ENCODE measurements at places on chromosomes 16 and 17.

DNA sequence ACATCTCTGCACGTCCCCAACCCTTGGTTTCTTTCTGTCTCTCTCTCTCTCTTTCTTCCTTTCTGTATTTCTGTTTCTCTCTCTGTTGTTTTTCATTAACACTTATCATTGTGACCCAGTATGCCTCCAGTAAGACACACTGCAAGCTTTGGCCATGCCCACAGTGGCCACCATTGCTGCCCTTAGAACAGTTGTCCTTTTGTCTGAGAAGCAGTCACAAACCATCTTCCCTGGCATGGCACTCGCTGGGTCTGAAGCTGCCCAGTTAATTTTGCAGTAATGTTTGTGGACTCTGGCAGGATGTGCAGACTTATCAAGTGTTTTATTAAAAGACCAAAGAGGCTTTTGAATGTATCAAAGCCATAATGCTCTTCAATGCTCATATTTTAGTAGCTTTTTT lies 146.9 kb downstream of the MSI2 start:
- no peak for DNase-seq

DNA sequence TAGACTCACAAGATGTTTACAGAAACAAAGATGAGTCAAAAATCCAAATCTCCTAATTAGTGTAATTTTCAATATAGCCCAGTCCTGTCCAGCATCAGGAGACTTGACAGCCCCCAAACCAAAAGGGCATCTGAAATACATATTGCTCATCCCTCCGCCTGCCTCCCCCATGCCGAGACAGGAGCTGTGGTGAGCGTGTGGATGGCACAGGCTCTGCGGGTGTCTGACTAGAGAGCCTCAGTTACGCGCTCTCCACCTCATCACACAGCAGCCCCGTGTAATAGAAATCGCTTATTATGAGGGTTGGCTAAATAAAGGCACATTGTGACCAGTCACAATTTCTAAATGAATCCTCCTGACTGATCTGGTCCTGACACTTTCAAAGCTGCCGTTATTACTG lies 43.1 kb upstream of the CBLN1 start:
- no peak for DNase-seq

DNA sequence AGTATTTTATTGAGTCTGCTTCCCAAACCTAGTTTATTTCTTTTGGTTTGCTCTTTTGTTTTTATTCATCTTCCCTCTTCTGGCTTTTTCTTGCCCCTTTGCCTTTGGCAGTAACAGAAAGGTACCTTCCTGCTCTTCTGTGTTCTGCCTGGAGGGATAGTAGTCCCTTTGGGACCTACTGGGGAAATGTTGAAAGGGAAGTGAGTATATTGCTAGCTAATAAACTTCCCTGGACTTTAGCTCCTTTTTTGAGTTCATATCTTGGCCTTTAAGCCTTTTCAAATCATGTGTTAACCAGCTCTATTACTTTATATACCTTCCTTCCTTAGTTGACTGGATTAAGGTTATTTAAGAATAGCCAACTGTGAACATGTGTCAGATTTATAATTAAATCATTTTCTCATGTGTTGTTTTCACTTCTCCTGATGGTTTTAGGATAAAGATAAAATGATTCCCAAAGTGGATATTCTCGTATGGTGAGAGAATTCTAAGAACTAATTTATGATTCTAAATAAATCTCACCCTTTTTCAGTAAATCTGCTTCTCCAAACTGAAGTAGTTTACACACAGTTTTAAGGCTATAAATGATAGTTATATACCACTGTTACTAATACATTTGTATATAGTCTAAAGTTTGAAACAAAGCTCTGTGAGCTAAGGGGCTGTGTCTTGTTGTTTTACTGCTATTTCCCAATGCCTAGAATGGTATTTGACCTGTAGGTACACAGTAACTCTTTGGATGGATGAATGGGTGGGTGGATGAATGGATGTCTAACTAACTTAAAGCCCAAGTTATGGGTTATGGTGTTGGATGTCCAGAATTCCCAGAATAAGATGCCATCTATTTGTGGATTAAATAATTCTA lies 45.7 kb downstream of the OMG start:
- DNase-seq: no peak

GRCh38 chr17:9587969-9588656 lies 11.7 kb downstream of the CFAP52 start:
- no peak for DNase-seq

DNA sequence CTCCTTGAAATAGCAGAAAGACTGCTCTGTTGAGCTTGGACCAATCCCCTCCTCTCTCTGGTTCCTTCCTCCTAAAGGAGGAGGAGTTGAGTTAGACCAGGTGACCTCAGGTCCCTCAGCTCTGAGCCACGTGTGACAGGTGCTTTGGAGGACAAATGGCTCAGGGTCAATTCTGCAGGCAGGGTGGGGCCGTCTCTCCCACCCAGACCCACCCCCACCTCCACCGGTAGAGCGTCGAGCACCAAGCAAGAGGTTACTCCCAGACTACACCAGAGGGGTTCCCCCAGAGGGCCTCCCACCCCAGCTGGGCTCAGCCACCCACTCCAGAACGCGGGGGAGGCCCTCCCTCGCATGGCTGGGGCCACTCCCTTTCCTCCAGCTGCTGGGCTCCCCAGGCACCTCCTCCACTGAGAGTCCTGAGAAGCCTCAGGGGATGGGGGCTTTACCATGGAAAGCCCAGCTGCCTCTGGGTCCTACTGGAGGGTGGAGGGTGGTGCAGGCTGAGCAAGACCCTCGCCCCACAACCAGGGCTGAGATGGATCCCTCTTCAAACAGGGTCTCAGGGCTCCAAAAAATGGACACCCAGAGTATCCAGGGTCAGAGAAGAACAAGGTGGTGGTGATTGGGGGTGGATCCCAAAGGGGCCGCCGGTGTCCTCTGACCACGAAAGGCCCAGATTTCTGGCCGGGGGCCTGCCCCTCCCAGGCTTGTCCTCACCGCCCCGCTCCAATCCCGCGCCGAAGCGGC lies 7.6 kb downstream of the MYO1C start:
- no peak for DNase-seq

DNA sequence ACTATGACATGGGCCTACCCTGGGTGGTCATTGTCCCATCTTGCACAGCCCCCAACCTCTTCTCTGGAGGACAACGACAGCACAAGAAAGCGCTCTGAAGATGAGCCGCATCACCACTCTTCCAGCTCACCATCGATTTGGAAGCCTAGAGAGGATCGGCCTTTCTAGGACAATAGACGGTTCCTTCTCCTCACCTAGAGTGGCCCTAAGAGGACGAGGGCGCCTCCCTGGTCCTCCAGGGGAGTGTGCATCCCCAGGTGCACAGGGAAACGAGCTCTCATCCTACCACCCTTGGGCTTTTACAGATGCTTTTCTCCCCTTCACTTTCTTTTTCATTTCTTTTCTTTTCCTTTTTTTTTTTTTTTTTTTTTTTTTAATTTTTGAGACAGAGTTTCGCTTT lies 20.3 kb upstream of the SLC52A1 start:
- DNase-seq: no peak

GRCh38 chr16:4328046-4328781 lies 12.3 kb downstream of the GLIS2 start:
- no peak for DNase-seq

GRCh38 chr16:29198231-29198630 lies 208.3 kb downstream of the NPIPB11 start:
- no peak for DNase-seq

DNA sequence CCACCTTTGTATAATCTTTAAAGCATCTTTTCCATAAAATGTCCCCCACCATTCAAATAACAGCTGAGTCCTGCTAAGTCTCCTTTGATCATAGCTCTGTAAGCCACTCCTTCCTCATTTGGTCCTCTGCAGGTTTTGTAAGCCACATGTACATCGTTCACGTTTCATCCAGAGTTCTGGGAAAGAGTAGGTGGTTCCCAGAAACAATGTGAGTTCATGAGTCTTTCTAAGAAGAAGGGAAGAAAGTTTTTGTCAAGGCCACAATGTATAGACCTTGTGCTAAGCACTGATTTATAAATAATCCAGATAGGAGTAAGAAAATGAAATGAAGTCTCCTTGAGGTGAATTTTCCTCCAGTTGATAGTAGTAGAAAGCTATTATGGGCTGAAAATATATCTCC lies 8.7 kb upstream of the ANKS4B start:
- DNase-seq: no peak

DNA sequence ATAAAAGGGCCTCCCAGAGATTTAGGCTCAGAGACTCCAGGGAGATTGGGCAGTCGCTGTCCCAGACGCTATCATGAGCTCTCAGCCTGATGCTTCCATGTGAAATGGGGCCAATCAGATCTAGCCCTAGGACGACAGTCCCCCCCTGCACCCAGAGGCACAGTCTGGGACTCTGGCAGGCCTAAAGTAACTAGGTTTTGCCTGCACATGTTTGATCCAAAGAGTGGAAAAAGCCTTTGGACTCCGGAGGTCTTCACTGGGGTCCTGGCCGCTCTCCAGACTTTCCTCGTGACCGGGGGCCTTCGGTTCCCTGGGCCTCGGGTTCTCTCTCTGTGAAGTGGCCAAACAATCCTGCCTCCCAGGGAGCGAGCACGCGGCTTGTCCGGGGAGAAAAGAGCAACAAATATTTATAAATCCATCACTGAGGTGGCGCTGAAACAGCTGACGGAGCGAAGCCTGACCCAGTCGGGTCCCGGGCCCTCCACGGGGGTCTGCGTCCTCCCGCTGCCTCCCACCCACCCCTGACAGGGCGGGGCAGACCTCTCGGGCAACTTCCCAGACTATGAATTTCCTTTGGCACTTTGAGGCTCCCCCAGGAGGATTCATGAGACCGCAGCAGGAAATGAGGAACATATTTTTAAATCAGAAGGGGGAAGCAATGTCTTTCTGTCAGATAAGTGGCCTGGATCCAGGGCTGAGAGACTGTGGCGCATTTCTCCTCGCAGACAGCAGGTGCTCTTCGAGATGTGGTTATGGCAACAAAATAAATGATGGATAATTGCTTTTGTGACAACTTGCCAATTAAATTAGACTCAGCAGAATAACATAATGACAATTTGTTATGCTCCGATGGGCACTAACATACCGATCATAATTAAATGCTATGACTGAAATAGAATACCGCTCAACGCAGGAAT lies 38.9 kb downstream of the MRPS23 start:
- DNase-seq: no peak

Measured in hematopoietic multipotent progenitor cell treated with erythropoietin and hydrocortisone succinate and interleukin-3 and kit ligand, for 17 days (in vitro differentiated cells).